Right lobe of liver (tissue), 6 donors: ENCODE measurements at places on chromosomes 12 and 14. TPM values are rescaled to one million over a fixed set of nuclear protein-coding genes. Genes with fewer than 3 reads are reported as not detected.

ABCC9 gene
- 29.1 TPM for total RNA-seq

DBX2 gene
- not detected for total RNA-seq

RAPGEF3 gene
- total RNA-seq: 0.81 TPM

CCDC177 gene
- total RNA-seq: not detected

ADGRD1 gene
- 17.0 TPM for total RNA-seq

DNA sequence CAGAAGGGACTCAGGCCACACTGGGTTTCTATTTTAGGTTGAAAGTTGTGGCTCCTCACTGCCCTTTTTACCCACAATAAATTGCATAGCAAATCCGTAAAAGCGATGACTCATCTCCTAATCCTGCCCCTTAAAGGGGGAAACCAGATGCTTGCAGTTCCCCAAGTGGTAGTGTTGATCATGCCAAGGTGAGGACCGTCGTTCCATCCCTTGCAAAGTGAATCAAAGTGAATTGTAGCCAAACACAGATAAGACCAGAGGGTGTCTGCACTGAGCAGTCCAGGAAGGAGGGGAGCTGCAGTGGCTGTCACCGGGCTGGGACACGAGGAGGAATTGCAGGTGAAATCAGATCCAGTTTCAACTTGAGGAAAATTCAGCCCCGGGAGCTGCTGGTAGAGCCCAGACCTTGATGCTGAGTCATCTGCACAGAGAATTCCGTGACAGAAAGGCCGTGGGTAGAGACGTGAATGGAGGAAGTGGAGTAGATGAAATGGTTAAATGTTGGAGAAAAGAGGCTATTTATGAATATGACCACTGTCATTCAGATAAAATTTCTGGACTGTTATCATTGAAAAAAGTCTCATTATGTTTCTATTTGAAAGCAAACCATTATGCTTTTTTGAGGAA, 44.2 kb upstream of the MMP17 start:
- no peak overlapping the region for H3K27ac ChIP-seq
- no peaks in the 10 kb centered on the region for H3K4me1 ChIP-seq
- no peak for DNase-seq
- no peaks in the 10 kb centered on the region for H3K27me3 ChIP-seq
- H3K4me3 ChIP-seq: no peak overlapping the region
- H3K36me3 ChIP-seq: peaks cover 62% of the 10 kb centered on the region

DNA sequence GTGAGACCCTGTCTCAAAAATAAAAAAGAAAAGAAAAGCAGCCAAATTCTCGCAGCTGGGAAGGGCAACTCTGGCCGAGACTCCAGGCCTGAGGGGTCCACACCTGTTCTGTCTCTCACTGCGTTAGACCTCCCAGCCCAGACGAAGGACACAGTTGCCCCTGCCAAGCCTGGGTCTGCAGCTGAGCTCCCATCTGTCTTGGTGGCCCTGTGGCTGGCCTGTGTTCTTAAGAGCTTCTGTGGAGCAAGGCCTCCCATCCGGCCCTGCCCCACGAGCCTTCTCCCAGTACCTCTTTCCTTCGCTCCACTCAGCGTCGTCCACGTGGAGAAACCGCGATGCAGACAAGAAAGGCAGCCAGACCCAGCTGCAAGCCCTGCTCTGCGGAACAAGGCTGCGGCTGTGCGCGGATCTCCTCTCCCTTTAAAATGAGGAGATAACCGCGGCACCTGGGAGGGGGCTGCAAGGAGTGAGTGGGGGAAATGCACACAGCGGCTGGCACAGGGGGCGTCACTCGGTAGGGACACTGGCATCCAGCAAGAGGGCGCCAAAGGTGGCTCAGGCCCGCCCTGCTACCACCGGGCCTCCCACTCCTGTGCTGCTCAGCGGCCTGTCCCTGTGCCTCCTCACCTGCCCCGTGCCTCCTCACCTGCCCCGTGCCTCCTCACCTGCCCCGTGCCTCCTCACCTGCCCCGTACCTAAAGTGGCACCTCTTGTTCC, 42.4 kb downstream of the LRRC74A start:
- no peak overlapping the region for H3K4me3 ChIP-seq
- no peak for DNase-seq
- no peaks in the 10 kb centered on the region for H3K36me3 ChIP-seq

DNA sequence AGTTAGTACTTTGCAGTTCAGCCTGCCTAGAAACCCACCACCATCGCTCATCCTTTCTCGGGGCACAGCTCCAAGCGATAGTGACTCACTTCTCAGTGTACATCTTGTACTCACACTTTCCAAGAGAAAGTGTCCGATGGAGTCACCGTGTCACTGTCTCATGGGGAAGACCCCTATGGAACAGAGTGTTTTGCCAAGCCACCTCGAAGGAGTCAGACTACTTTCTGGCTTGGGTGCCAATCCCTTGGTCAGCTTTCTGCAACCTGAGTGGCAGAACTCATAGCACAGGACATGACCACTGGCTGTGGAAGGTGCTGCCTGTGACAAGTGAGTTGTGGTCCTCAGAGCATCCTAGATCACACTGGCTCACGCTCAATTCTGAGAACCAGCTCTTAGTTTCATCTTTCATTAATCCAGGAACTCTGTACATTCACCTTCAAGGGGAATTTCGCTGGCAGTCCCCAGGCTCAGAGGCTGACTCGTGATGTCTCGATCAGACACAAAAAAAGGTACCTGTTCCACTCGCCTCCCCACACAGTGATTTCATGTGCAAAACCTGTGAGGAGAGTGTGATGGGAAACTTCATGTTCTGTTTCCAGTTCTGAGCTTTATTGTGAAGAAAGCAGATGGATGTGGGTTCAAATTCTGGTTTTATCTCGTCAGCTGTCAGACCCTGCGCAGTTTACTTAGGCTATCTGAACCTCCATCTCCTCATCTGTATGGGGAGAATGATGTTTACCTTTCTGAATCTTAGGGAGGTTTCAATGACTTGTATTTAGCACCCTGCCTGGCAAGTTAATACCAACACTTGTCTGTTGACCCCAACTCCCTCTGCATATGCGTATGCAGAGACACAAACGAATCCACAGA, 127.3 kb upstream of the CCND2 start:
- DNase-seq: no peak
- H3K4me3 ChIP-seq: no peak overlapping the region
- no peak overlapping the region for H3K27ac ChIP-seq
- no peaks in the 10 kb centered on the region for H3K4me1 ChIP-seq
- no peaks in the 10 kb centered on the region for H3K27me3 ChIP-seq
- no peaks in the 10 kb centered on the region for H3K36me3 ChIP-seq

DNA sequence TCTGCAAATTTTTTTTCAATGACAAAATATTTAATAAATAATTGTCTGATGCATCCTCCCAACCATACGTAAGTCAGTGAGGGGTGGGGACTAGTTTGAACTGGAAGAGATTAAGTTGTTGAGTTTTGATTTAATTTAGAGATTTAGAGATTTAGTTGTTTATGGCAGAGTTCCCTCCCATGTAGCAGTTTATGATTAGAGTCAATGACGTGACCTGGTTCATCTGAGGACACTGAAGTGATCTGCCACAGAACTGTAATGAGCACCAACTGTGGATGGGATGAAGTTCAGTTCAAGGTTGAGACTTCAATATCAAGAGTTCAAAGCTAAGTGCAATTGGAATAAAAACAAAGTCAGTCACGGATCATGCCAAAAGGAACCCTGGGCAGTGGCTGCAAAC, 609.3 kb downstream of the NOVA1 start:
- H3K36me3 ChIP-seq: no peaks in the 10 kb centered on the region
- H3K27ac ChIP-seq: no peak overlapping the region
- DNase-seq: no peak
- H3K4me1 ChIP-seq: no peaks in the 10 kb centered on the region
- H3K4me3 ChIP-seq: no peak overlapping the region

DNA sequence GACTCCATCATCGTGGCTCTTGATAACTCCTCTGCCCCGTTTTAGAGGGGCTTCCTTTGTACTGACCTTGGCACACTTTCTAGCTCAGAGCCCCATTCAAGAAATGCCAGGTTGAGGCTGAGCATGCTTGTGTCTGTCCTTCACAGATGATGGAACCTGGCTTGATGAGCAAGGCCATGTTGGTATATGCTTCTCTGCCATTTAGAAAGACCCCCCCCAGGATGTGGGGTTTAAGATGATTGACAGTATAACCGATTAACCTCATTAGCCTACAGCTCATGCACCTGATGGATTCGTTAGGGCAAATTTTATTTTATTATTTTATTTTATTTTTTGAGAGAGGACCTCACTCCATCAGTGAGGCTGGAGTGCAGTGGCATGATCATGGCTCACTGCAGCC, 21.0 kb downstream of the BATF start:
- H3K27ac ChIP-seq: peak overlapping the region; percentile 47
- no peak overlapping the region for H3K4me3 ChIP-seq
- no peak for DNase-seq
- H3K4me1 ChIP-seq: peaks cover 6% of the 10 kb centered on the region

DNA sequence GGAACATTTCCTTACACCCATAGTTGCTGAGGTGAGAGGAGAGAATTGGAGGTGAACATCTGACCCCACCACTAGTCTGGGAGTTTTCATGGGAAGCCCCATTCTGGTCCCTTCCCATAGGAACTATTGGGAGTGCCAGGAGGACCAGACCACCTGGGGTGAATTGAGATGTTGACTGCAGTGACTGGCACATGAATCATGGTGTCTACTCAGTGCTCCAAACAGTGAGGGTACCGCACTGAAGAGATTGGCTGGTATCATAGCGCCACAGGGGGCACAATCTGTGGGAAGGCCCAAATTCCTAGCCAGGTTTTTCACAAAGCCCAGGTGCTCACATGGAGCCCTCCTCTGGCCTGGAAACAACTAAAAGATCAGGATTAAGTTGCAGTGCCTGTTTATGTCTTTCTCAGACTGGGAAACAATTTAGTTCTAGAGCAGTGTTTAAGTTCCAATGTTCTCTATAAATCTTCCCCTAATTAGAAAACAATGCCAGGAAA, 3.7 kb upstream of the RNASE9 start:
- no peak overlapping the region for H3K27ac ChIP-seq
- H3K27me3 ChIP-seq: no peaks in the 10 kb centered on the region
- no peaks in the 10 kb centered on the region for H3K4me1 ChIP-seq
- no peaks in the 10 kb centered on the region for H3K36me3 ChIP-seq

- H3K27me3 ChIP-seq: no peaks in the 10 kb centered on the region
- no peak overlapping the region for H3K4me3 ChIP-seq
- H3K36me3 ChIP-seq: no peaks in the 10 kb centered on the region
- DNase-seq: no peak
- H3K27ac ChIP-seq: peak overlapping the region; percentile 14
- no peaks in the 10 kb centered on the region for H3K4me1 ChIP-seq
Observed at GRCh38 chr12:111440631-111441030, 34.9 kb downstream of the SH2B3 start.

- H3K27me3 ChIP-seq: no peaks in the 10 kb centered on the region
- H3K4me1 ChIP-seq: peaks cover 4% of the 10 kb centered on the region
- no peaks in the 10 kb centered on the region for H3K36me3 ChIP-seq
Observed at GRCh38 chr14:102768223-102769048, 8.8 kb upstream of the TRAF3 start.

DNA sequence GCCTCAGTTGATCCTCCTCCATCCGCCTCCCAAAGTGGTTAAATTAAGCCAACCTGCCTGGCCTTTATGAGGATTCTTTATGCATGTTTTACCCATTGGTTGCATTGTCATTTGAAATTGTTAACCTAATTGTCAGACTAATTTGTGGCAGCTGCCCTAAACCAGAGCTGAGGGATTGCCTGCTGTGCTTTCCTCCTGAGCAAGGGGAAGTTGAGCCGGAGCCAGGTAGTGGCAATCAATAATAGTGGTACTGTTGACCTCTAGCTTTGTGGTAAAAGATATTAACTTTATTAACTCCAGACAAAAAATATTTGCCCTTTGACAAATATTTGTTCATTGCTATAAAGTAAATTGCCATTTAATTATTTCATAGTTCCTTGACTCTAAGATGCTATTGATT, 5.6 kb upstream of the HEBP1 start:
- peak; percentile 66 for DNase-seq
- no peaks in the 10 kb centered on the region for H3K4me1 ChIP-seq
- H3K27me3 ChIP-seq: no peaks in the 10 kb centered on the region
- H3K4me3 ChIP-seq: no peak overlapping the region
- H3K27ac ChIP-seq: peak overlapping the region; percentile 26

DNA sequence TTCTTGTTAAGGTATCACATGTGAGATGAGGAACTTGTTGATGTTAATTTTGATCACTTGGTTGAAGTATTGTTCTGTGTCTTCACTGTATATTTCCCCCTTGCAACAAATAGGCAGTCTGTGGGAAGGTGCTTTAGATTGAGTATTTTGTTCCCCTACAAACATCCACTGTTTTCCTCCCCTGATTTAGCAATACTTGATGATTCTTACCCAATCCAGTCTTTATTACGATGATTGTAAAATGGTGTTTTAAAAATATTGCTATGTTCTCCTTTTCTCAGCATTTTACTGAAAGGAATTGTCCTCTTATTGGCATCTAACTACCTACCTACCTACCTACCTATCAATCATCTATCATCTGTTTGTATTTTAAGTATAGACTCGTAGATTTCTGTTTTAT, 66.3 kb downstream of the ETNK1 start:
- no peak overlapping the region for H3K4me3 ChIP-seq
- no peaks in the 10 kb centered on the region for H3K36me3 ChIP-seq
- DNase-seq: no peak
- H3K27ac ChIP-seq: no peak overlapping the region
- no peaks in the 10 kb centered on the region for H3K27me3 ChIP-seq

DNA sequence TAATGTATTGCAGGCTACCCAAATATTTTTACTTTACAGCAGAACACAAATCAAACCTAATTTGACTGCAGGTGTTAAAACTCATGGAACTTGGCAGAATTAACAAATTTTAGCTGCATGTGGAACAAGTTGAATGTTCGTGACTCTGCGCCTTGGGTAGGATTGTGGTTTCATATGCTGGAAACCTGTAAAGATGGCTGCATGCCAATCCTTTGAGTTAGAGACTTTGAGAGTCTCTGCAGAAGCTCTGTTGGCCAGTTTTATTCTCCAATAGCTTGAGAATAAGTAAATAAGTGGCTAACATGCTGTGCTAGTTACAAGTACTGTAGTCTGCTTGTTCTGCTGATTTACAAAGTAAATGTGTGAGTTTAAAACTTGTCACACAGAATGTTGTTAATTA, 77.8 kb downstream of the PDE6H start:
- no peak overlapping the region for H3K27ac ChIP-seq
- no peaks in the 10 kb centered on the region for H3K36me3 ChIP-seq
- no peak for DNase-seq
- H3K4me1 ChIP-seq: no peaks in the 10 kb centered on the region

DNA sequence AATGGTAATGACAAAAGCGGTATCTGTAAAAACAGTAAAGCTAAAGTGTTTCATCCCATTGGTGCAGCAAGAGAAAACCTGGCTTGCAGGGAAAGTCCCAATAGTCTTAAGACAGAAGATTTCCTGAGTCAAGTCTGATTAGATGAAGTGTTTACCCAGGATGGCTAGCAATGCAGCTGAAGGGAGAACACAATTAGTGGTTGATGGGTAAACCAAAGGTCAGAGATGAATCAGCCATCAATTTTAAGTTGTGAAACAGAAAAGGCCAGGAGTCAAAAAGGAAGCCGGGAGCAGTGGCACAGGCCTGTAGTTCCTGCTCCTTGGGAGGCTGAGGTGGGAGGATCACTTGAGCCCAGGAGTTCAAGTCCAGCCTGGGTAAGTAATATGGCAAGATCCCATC, 52.6 kb downstream of the SEC23A start:
- no peak overlapping the region for H3K4me3 ChIP-seq
- DNase-seq: no peak
- no peak overlapping the region for H3K27ac ChIP-seq
- no peaks in the 10 kb centered on the region for H3K4me1 ChIP-seq

GRCh38 chr12:124963211-124963610, 25.7 kb downstream of the DHX37 start:
- H3K27me3 ChIP-seq: no peaks in the 10 kb centered on the region
- no peak overlapping the region for H3K4me3 ChIP-seq
- no peak overlapping the region for H3K27ac ChIP-seq
- peaks cover 12% of the 10 kb centered on the region for H3K36me3 ChIP-seq

- H3K27ac ChIP-seq: peak overlapping the region; percentile 93
- peak overlapping the region; percentile 20 for H3K4me3 ChIP-seq
- H3K4me1 ChIP-seq: peaks cover 86% of the 10 kb centered on the region
- peak; percentile 88 for DNase-seq
- H3K27me3 ChIP-seq: no peaks in the 10 kb centered on the region
Observed at GRCh38 chr14:99572173-99572999, 31.6 kb downstream of the CCDC85C start.
